ENCODE measurements at places on chromosomes 2 and 18. TPM values are rescaled to one million over a fixed set of nuclear protein-coding genes. Genes with fewer than 3 reads are reported as not detected.

GRCh38 chr18:39591649-39592048, 2026.1 kb upstream of the CELF4 start:
- H3K4me1 ChIP-seq = peaks cover 3% of the 10 kb centered on the region
- H3K4me3 ChIP-seq = peak overlapping the region; percentile 20
- no peaks in the 10 kb centered on the region for H3K27me3 ChIP-seq
- H3K36me3 ChIP-seq = no peaks in the 10 kb centered on the region

- no peaks in the 10 kb centered on the region for H3K27me3 ChIP-seq
- H3K27ac ChIP-seq = no peak overlapping the region
- peak overlapping the region; percentile 93 for H3K4me3 ChIP-seq
- no peaks in the 10 kb centered on the region for H3K36me3 ChIP-seq
- DNase-seq = no peak
Measured at GRCh38 chr2:170771421-170771937, 1.3 kb downstream of the ERICH2 start.

GRCh38 chr2:5057891-5058351, 634.3 kb upstream of the SOX11 start:
- no peaks in the 10 kb centered on the region for H3K27me3 ChIP-seq
- DNase-seq = no peak
- H3K4me1 ChIP-seq = no peaks in the 10 kb centered on the region
- no peak overlapping the region for H3K4me3 ChIP-seq
- H3K27ac ChIP-seq = peak overlapping the region; percentile 74

DNA sequence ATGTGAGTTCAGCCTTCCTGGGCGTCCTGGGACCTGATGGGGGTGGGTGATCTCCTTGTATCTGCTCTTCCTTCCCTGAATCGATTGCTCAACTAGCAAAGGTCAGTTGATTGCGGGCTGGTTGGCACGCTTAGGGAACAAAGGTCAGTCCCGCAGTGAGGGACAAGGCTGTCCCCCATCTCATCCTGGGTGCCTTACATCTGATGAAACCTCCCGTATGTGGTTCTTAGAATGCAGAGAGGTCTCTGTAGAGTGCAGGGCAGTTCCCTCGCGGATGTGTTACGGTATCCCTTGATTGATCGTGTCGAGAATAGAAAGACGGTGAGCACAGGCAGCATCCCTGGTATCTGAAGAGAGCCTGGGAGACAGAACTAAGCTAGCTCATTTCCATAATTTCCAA, 56.4 kb upstream of the RBM44 start:
- H3K27me3 ChIP-seq = no peaks in the 10 kb centered on the region
- H3K4me1 ChIP-seq = peaks cover 22% of the 10 kb centered on the region
- peaks cover 57% of the 10 kb centered on the region for H3K36me3 ChIP-seq
- H3K4me3 ChIP-seq = no peak overlapping the region
- no peak overlapping the region for H3K27ac ChIP-seq

GRCh38 chr2:43349904-43350303, 123.5 kb upstream of the ZFP36L2 start:
- no peak overlapping the region for H3K4me3 ChIP-seq
- H3K36me3 ChIP-seq = no peaks in the 10 kb centered on the region
- H3K27me3 ChIP-seq = peaks cover 5% of the 10 kb centered on the region
- H3K4me1 ChIP-seq = peaks cover 10% of the 10 kb centered on the region
- peak overlapping the region; percentile 76 for H3K27ac ChIP-seq
- DNase-seq = no peak

DNA sequence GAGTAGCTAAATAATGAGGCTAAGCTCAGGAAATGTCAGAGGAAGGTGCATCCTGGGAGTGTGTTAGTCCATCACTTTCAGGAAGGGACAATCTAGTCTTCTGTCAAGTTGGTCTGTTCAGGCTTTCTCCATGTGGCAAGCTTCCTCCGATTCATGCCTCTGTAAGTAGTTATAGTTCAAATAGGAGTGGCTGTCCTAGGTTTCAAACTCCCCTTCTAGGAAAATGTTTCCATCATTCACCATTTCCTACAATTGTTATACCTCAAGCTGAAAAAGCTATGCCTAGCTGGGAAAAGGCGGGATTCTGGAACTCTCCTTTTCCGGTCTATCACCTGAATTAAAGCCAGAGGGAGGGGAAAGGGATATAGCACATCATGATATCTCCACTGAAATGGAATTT, 287.7 kb upstream of the ZSWIM2 start:
- no peaks in the 10 kb centered on the region for H3K36me3 ChIP-seq
- no peaks in the 10 kb centered on the region for H3K4me1 ChIP-seq
- H3K27me3 ChIP-seq = no peaks in the 10 kb centered on the region

- H3K4me3 ChIP-seq = no peak overlapping the region
- no peaks in the 10 kb centered on the region for H3K36me3 ChIP-seq
- peak; percentile 54 for DNase-seq
Measured at GRCh38 chr2:10256031-10256514, 46.6 kb upstream of the HPCAL1 start.

DNA sequence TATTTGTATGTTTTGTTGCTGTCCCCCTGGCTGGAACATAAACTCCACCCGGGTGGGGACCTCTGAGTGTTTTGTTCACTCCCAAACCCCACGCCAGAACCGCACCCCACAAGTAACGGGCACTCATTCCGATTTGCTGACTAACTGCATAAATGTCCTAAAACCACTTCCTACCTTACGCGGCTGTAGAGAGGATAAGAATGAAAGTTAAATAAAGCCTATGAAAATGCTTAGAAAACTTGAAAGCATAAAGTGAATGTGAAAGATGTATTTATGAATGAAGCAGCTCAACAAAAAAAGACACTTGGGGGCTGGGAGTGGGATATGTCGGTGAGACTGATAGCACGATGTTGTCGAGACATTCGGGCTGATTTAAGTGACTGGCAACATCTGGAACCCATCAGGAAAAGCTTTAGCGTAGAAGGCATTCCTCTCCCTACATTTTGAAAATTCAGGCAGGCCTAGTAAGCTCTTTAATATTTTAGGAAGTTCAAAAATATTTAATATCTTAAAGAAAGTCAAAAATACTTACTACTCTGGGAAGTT, 206.7 kb downstream of the SH3RF3 start:
- H3K27ac ChIP-seq = no peak overlapping the region
- H3K27me3 ChIP-seq = no peaks in the 10 kb centered on the region
- H3K4me1 ChIP-seq = peaks cover 5% of the 10 kb centered on the region
- H3K36me3 ChIP-seq = no peaks in the 10 kb centered on the region
- H3K4me3 ChIP-seq = no peak overlapping the region

- H3K27ac ChIP-seq = no peak overlapping the region
- no peak overlapping the region for H3K4me3 ChIP-seq
- peaks cover 10% of the 10 kb centered on the region for H3K4me1 ChIP-seq
- no peaks in the 10 kb centered on the region for H3K36me3 ChIP-seq
- H3K27me3 ChIP-seq = no peaks in the 10 kb centered on the region
Measured at GRCh38 chr2:16093639-16094529, 153.5 kb downstream of the MYCN start.

DNA sequence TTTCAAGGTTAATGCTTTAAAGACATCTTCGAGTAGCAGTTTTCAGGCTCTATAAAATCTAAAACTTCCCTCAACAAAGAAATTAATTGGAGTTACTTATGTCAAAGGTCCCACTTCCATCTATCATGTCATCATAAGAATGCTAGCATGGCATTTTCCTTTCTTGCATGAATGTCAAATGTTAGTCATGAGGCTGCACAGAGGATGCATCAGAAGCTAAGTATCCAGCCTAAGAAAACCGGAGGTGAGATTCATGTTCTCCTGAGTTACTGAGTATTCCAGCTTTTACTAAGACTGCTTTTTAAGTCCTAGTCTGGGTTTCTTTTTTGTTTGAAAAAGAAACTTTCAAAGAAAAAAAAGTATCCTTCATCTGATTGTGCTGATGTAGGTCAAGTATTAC, 130.6 kb upstream of the CDH19 start:
- no peak overlapping the region for H3K4me3 ChIP-seq
- no peak overlapping the region for H3K27ac ChIP-seq
- no peaks in the 10 kb centered on the region for H3K27me3 ChIP-seq
- H3K4me1 ChIP-seq = no peaks in the 10 kb centered on the region
- DNase-seq = no peak

DNA sequence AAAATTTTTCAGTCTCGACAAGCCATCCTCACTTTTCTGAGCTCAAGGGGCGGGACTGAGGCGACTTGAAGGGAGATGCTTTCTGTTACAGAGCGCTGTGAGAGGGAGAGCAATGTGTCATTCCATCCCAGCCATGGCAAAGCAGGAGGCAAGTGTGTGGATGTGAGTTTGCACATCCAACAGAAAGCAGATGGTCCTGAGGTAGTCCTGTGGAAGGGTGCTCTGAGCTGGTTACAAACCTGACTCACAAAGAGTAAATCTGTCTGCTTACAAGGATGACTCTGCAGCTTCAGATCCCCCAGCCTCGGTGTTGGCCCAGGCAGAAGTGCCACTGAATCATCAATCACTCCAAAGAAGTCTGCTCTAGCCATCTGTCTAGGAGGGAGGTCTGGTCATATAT, 482.0 kb upstream of the DCC start:
- no peak for DNase-seq
- no peaks in the 10 kb centered on the region for H3K4me1 ChIP-seq
- no peak overlapping the region for H3K4me3 ChIP-seq
- H3K27ac ChIP-seq = no peak overlapping the region
- no peaks in the 10 kb centered on the region for H3K27me3 ChIP-seq

GRCh38 chr2:88429929-88430328, 22.6 kb downstream of the FOXI3 start:
- peak; percentile 77 for DNase-seq
- H3K36me3 ChIP-seq = no peaks in the 10 kb centered on the region
- no peak overlapping the region for H3K4me3 ChIP-seq
- no peak overlapping the region for H3K27ac ChIP-seq

DNA sequence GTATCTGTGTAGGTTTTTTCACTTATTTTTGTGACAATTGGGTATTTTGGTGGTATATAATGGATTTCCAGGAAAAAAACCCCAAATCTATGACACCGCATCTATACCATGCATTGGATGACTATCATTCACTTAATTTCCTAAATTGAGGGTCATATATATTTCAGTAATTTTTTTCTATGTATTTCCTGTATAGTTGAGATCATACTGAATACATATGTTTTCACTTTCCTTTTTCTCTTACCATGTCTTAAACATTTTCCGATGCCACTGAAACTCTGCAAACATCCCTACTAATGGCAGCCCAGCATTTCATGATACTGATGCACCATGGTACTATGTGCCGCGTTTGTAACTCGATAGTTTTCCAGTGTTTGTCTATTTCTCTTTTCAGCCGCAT, 40.4 kb downstream of the CDKL4 start:
- no peaks in the 10 kb centered on the region for H3K4me1 ChIP-seq
- H3K4me3 ChIP-seq = no peak overlapping the region
- H3K36me3 ChIP-seq = no peaks in the 10 kb centered on the region
- no peaks in the 10 kb centered on the region for H3K27me3 ChIP-seq
- no peak for DNase-seq

GRCh38 chr2:85431570-85432205, 13.2 kb downstream of the SH2D6 start:
- no peak overlapping the region for H3K4me3 ChIP-seq
- no peaks in the 10 kb centered on the region for H3K36me3 ChIP-seq
- H3K4me1 ChIP-seq = peaks cover 5% of the 10 kb centered on the region
- no peaks in the 10 kb centered on the region for H3K27me3 ChIP-seq
- no peak for DNase-seq

DNA sequence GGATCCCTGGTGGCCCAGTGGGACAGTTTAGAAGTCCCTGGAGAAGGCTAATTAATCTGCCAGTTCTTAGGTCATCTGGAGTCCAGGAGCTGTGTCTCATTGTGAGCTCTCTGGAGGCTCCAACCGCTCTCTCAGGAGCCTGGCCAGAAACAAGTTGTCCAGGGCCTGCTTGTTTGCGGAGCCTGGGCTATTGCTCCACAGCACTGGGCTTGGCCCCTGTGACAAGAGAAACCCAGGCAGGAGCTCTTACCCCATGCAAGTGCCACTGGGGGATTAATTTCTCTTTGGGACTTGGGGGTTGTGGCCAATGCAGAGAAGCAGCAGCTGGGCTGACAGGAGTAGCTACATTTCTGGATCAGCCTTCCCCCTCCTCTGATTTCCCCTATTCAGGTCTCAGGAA, 24.5 kb upstream of the TNP1 start:
- no peak for DNase-seq
- no peaks in the 10 kb centered on the region for H3K36me3 ChIP-seq
- H3K4me1 ChIP-seq = no peaks in the 10 kb centered on the region
- H3K27me3 ChIP-seq = no peaks in the 10 kb centered on the region
- no peak overlapping the region for H3K4me3 ChIP-seq
- no peak overlapping the region for H3K27ac ChIP-seq

DNA sequence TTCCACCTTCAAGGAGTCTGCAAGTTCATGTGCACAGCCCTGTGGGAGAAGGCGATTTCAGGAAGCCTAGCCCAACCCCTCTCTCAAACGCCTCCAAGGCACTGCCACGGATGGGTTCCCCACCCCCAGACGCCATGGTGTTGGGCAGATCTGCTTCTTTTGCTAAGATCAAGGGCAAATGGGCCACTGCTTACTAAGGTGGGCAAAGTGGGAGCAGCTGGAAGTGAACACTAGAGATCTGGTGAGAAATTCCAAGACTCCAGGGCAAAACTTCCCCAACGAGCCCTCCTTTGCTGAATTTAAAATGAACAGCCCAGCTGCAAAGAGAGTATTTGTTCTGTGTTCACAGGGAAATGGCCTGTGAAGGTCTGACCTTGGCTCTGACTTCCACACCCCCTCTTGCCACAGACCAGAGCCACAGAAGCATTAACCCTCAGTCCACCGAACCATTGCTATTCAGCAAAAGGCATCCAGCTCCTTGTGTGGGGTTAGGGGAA, 45.1 kb upstream of the ZBTB7C start:
- H3K27ac ChIP-seq = no peak overlapping the region
- H3K4me1 ChIP-seq = no peaks in the 10 kb centered on the region
- no peaks in the 10 kb centered on the region for H3K27me3 ChIP-seq
- no peak overlapping the region for H3K4me3 ChIP-seq

- no peak overlapping the region for H3K4me3 ChIP-seq
- DNase-seq = no peak
- H3K27ac ChIP-seq = no peak overlapping the region
- H3K36me3 ChIP-seq = no peaks in the 10 kb centered on the region
- peaks cover 11% of the 10 kb centered on the region for H3K27me3 ChIP-seq
Measured at GRCh38 chr2:28565720-28566295, 69.9 kb downstream of the PLB1 start.

SUCLG1 gene
- 47.1 TPM for total RNA-seq

DRC1 gene
- total RNA-seq = 0.33 TPM

IL1A gene
- total RNA-seq = 0.73 TPM

ZCCHC2 gene
- 9.5 TPM for total RNA-seq

EMILIN1 gene
- total RNA-seq = 2.1 TPM

GPR155 gene
- total RNA-seq = 4.5 TPM

CFAP221 gene
- total RNA-seq = 7.1 TPM

ALKAL2 gene
- total RNA-seq = 0.44 TPM
